Activated T-helper 2 cell treated with anti-CD3 and anti-CD28 coated beads, Interferon-gamma antibody, Interleukin-2, Interleukin-4, amounts not matched to agents 10 μg/mL and 5 μg/mL and 100 μg/mL, durations not matched to agents 14 hours and 24 hours and 36 hours (primary cell): ENCODE measurements at places on chromosomes 11 and 22. TPM values are rescaled to one million over a fixed set of nuclear protein-coding genes. Genes with fewer than 3 reads are reported as not detected.

The OR2AG1 gene
- not detected in 2 replicates for total RNA-seq

The GDPD4 gene
- not detected in 2 replicates for total RNA-seq

The C11orf91 gene
- not detected in 2 replicates for total RNA-seq

The CSNK2A3 gene
- total RNA-seq, result 1.2 and 1.7 TPM in 2 replicates

The MTMR3 gene
- total RNA-seq, result 22.1 and 24.7 TPM in 2 replicates

The SLC6A5 gene
- not detected in 2 replicates for total RNA-seq

The SLC5A4 gene
- total RNA-seq, result not detected in 2 replicates

The INPP5J gene
- total RNA-seq, result 0.18 and 0.30 TPM in 2 replicates

The VPREB1 gene
- total RNA-seq, result not detected in 2 replicates
